MCF 10A (cell line): ENCODE measurements at places on chromosomes 16 and 17. TPM values are rescaled to one million over a fixed set of nuclear protein-coding genes. Genes with fewer than 3 reads are reported as not detected.

Gene CRHR1
- not detected in 2 replicates for total RNA-seq

Gene ZDHHC1
- total RNA-seq = 5.9 and 7.6 TPM in 2 replicates

DNA sequence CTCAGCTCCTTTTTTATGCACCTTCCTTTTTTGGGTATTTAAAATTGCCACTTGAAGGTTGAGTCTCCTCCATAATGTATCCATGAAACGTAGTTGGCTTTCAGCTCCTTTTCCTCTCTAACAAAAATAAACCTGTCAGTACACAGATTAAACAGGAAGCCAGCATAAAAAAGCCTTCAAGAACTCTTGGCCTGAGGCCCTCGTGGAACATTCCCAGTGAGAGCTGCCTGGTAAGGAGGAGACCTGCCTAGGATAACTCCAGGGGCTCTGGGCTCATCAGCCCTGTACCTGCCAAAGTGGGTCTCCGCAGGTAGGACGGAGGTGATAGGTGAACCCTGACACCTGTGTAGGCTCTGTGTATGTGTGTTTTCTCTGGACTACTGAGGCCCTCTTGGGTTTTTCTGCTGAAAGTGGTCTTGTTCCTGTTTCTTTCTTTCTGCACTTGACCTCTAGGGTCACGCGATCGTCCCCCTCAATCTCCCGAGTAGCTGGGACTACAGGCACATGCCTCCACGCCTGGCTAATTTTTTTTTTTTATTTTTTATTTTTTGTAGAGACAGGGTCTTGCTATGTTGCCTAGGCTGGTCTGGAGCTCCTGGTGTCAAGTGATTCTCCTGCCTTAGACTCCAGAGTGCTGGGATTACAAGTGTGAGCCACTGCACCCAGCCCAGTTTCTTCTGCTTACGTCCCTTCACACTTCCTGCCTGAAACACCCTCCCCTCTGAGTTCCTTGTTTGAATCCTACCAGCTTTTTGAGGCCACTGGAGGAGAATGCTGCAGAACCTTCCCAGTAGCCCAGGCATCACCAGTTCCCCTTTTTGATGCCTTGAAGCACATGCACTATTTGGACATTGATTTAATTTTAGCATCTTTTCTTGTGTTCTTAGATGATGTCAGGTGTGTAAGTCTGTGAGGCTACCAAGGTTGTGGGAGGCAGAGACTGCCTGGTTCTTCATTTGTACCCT lies 9.8 kb downstream of the PGS1 start:
- DNase-seq = no peak

Gene SDR42E1
- 7.8 and 8.4 TPM in 2 replicates for total RNA-seq

DNA sequence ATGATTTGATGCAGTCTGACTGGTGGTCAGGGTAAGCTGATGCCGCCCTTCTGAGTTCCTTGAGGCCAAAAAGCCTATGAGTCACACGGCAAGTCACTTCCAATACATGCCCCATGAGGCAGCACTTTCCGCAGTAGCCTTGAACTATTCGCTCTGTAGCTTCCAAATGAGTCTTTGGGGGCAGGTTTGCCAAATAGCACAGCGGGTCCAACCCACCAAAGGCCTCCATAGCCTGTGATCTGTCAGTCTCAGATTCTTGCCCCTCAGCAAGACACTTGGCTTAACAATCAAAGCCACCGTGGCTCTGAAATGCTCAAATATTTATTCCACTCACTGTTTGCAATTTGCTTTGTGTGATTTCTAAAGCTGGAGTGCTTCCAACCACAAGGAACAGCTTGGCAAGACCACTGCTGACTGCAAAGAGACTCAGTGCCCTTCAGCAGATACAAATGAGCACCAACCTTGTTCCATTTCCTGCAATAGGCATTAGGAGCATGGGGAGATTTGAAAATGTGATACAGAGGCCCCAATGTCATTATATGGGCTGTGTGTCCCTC lies 45.4 kb downstream of the CLEC19A start:
- peak; percentile 60 for DNase-seq

DNA sequence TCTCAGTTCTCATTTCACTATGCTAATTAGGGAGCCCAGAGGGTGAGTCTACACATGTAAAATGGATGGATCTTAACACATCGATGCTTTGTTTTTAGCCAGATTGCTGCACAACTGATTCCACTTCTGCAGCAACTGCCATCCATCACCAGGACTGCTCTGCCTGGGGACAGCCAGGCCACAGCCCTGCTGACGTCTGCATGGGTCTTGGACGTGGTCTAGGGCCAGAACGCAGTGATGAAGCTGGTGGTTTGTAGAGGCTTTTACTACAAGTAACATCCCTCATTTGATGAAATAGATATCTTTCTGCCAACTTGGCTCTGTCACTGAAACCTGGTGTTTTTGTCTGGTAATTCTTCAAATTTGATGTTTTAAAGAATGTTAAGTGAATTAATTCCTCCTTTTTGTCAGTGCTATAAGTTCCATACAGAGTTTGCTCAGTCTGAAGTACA lies 50.6 kb downstream of the MARCHF10 start:
- no peak for DNase-seq

- DNase-seq = peak; percentile 35
Observed at GRCh38 chr17:57085448-57086068, 512 bp downstream of the AKAP1 start.

- DNase-seq = peak; percentile 73
Observed at GRCh38 chr16:71542377-71542776, 16.2 kb downstream of the CHST4 start.

Gene TBC1D3
- 3.6 TPM in 1 of 2 replicates, not detected in the other for total RNA-seq

- no peak for DNase-seq
Observed at GRCh38 chr17:61203671-61204131, 195.9 kb upstream of the TBX2 start.

Gene NLRC5
- total RNA-seq = 8.0 and 14.5 TPM in 2 replicates

Gene RPH3AL
- 0.89 and 1.6 TPM in 2 replicates for total RNA-seq

DNA sequence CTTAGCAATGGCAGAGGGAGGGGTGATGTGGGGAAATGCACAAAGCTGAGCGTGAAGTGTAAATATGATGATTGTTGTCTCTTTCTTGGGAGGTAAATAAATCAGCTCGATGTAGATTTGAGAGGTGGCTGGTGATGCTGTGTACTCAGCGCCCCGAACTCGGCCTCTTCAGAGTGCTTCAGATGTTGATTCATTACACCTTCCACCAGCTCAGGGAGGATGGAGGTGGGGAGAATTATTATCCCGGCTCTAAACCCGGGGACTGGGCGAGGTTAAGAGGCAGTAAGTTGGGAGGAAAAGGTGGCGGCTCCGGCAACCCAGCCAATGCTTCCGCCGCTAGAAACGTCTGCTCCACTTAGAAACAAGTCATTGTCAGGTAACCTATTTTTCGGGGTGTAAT lies 86.5 kb downstream of the RPA1 start:
- DNase-seq = no peak

Gene WIPI1
- 38.4 and 75.6 TPM in 2 replicates for total RNA-seq

DNA sequence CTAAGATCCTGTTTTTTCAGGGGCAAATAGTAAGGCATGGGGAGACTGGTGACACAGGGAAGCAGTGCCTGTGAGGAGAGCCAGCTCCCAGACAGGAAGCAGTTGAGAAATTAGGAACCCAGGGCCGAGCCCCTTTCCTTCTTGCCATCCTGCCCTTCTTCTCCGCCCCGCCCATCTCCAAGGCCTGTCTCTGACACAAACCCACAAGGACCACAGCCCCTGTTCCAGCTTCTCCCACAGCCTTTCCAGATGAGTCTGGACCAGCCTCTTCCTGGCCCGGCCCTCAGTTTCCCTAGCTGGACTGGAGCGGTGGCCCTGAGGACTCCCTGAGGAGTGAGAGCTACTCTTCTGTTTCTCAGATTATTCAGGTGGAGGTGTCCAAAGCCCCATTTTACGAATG lies 9.9 kb downstream of the CCDC102A start:
- no peak for DNase-seq

DNA sequence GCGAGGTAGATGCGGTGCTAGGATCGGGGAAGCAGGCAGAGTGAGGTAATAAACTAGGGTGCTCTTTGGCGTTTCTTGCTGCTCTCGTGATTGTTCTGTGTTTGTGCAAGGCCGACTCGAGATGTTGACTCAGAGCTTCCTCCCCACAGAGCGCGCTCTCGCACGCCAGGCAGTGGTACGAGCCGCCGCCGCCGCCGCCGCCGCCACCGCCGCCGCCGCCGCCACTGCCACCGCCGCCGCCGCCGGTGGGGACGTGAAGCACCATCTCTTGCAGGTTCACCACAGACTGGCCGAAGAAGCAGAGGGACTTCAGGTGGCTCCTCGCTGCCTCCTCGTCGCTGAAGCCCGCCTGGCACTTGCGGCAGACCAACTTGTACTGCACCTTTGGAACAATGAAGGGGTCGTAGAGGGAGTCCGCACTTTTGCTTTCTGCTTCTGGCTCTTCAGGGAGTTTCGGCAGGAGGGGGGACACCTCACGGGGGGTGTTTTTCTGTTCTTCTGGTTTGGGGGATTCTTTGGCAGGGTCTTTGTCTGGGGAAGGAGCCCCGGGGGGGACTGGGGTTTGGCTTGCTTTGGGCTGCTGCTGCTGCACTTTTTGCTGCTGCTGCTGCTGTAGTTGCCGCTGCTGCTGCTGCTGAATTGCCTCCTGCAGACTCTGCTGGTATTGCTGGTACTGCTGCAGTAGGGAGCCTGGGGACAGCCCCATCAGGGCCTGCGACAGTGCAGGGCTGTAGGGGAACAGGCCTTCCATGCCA lies 260.2 kb downstream of the ZFHX3 start:
- DNase-seq = no peak

GRCh38 chr17:10754861-10755591 lies 25.2 kb upstream of the TMEM220 start:
- no peak for DNase-seq

Gene MFSD6L
- total RNA-seq = not detected in 2 replicates

- DNase-seq = no peak
Observed at GRCh38 chr17:38672788-38673706, 1.7 kb downstream of the EPOP start.

GRCh38 chr17:4135489-4135888 lies 7.3 kb downstream of the ZZEF1 start:
- no peak for DNase-seq

DNA sequence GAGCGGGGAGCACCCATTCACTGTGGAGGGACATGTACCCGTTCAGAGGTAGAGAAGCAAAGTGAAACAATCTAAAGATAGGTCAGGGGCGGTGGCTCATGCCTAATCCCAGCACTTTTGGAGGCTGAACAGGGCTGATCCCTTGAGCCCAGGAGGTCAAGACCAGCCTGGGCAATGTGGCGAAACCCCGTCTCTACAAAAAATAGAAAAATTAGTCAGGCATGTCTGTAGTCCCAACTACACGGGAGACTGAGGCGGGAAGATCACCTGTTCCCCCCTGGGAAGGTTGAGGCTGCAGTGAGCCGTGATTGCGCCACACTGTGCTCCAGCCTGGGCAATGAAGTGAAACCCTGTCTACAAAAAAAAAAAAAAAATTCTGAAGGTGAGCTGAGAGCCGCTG lies 21.7 kb downstream of the MYL4 start:
- no peak for DNase-seq

Gene CNTD1
- not detected in 2 replicates for total RNA-seq

DNA sequence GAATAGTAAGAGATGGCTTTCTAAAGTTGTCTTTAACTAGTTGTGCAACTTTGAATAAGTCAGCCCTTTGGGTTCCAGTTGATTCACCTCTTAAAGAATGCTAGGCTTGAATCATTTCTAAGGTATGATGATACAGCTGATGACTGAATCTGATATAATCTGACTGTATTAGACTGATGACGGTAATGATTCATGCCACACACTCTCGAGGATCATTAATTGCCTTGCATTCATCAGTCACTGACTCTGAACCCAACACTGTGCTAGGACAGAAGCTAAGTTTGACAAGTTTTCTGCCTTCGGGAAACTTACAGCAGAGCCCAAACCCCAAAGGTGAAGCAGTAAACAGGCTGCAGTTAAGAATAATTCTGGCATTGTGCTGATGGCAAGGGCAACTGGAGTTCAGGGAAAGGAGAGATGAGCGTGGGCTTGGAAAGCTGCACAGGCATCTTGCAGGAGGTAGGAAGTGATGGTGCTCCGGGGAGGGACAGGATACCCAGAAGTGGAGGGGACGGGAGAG lies 25.8 kb downstream of the ASIC2 start:
- peak; percentile 66 for DNase-seq

GRCh38 chr16:17366299-17366961 lies 104.3 kb downstream of the XYLT1 start:
- no peak for DNase-seq
